Stimulated activated CD8-positive, alpha-beta memory T cell treated with anti-CD3 and anti-CD28 coated beads, Interleukin-2, amount 100 ng/mL, for 48 hours (primary cell): ENCODE measurements at places on chromosomes 4 and X.

DNA sequence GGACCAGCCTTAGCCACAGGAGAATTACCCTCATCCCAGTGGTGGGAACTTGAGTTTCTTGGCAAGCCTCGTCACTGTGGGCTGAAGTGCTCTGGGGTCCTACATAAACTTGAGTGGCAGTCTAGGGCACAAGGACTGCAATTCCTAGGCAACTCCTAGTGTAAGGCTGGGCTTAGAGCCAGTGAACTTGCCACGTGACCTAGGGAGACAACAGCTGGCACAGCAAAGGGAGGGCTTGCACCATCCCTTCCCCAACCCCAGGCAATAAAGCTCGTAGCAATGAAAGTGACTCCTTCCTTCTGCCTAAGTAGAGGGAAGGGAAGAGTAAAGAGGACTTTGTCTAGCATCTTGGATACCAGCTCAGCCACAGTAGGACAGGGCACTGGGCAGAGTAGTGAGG lies 81.8 kb downstream of the TEX11 start:
- DNase-seq: no peak

DNA sequence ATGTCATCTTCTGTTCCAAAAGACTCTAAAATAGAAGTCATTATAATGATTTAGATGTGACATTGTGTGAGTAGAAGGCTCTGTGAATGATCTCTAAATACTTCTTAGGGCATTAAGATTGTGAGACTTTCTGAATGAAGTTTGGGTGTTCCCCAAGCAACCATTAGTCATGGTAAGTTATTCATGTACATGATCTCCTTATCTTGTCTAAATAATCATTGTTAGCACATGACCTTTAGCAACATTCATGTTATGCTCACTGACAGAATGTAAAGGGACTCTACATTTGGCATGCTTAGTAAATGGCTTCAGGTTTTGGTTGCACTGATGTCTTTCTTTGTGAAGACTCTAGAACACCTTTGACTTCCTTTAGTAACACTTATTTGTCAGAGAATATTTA lies 140.8 kb upstream of the AGA start:
- no peak for DNase-seq

DNA sequence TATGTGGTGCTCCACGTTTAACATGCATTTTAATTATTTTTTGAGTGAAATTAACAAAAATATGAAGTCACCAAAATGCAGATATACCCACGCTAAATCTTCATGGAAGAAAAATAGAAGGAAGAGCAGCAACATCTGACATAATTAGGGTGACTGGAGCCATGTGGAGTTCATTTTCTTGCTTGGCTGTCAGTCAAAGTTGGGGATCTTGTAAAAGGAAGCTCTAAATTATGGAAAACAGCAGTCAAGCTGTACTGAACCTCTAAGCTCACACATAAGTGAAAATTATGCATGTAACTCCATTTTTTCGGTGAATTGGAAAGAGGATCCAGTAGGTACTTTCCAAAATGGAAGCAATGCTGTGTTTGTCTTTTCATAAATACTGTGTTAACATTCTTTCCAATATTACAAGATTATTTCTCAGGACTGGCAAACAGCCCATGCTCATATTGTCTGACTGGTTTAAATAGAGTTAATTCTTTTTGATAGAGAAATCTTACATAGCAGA lies 9.7 kb upstream of the PDGFC start:
- DNase-seq: no peak

GRCh38 chrX:46961574-46962283 lies 49.5 kb downstream of the JADE3 start:
- no peak for DNase-seq

DNA sequence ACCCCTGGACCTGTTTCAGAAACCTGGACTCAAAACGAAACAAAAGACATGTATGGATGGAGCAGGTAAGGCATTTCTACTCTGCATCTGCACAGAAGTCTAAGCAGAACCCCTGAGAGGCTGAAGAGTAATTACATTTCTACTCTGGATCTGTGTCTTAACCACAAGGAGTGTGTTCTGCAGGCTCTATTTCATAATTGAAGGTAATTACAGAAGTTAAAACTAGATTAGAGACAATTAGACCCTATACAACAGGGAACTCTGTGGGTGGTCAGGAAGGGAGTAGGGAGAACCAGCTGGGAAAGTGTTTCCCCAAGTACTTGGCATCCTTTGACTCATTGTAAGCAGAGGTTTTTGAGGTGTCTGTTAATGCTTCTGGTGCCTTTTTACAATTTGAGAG lies 69.8 kb downstream of the IGSF1 start:
- no peak for DNase-seq

GRCh38 chrX:121356139-121356849 lies 308.9 kb downstream of the GLUD2 start:
- no peak for DNase-seq
